Activated naive CD4-positive, alpha-beta T cell treated with anti-CD3 and anti-CD28 coated beads, Interleukin-2, amount 50 U/mL, for 72 hours (primary cell): ENCODE measurements at places on chromosomes 11 and 22.

DNA sequence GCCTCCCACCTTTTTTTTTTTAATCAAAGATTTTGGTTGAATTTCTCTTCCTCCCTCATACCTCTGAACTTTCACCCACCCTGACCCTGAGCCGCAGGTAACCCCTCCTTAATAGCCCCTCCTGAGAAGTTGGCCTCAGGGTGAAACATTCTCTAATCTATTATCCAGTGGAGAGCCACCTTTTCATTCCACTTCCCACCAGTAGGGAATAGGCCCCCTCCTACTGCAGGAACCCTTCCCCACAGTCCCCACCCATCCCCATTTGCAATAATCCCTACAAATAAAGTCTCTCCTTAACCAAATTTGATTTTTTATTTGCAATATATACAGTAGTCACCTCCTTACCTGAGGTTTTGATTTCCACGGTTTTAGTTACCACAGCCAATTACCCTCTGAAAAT, 2.1 kb upstream of the SLC35F2 start:
- DNase-seq = no peak

- DNase-seq = no peak
These were observed 25.7 kb downstream of the AMOTL1 start for GRCh38 chr11:94793822-94794221.

DNA sequence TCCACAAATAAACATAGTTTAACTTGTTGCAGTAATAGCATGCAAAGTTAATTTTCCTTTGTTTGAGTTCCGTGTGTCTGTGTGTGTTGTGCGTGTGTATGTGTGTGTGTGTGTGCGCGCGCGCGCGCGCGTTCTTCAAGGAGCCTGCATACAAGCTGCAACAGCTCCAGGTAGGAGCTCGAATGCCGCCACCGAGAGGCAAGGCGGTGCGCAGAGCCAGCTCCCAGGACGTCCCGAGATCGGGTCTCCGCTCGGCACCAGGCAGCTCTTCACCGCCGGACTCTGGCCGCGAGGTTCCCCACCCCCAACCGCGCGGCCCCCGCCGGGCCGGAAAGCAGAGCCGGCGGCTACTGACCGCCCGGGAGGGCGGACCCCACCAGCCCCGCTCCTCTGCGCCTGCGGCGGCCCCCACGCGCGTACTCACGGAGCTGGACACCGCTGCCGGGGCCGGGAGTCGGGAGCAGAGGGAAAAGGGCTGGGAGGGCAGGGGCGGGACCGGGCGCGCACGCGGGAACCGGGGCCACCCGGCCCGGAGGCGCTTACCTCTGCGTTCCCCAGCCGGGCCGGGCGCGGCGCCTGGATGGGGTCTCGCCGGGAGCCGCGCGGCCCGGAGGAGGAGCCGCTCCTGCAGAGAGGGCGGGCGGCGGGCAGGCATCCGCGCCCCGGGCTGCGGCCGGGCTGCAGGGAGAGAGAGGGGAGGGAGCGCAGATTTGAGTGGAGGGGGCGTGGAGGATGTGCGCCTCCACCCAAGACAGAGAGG, 40.4 kb upstream of the AKIP1 start:
- DNase-seq = no peak

DNA sequence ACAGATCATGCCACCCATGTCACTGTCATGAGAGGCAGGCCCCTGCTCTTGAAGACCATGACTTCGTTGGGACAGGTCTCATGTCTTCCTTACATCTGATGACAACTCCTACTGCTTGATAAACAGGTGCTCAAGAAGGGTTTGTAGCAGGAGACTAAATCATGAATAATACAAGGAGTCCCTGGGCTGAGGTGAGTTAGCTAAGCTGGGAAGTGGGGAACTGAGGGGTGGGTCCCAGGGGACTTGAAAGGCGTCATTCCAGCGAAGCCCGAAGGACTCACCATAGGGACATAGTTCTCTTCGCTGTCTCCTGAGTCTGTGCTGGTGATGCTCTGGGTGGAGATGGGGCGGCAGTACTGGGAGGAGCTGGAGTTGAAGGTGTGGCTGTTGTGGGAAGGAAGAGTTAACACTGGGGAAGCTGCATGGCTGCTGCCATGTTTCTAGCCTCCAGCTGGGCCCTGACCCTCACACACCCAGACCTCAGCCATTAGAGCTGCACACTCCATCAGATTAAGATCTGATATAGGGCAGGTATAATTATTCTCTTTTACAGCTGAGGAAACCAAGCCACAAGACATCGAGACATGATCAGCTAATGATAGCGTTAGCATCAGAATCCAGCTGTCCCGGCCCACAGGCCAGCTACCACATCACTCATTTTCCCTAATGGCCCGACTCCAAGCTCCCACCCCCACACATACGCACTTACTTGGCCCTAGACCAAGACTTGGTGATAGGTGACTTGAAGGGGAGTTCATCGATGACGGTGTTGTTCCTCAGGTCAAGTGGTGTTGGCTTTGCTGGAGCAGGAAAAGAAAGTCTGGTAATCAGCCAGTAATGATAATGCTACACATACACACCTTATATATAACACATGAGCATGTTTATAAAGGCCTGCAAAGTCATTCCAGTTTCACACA, 32.9 kb downstream of the USP35 start:
- no peak for DNase-seq
